ENCODE measurements at places on chromosomes 12 and 14.
A peak's percentile ranks its signal among the peaks of the same experiment; 100 is the strongest.

DNA sequence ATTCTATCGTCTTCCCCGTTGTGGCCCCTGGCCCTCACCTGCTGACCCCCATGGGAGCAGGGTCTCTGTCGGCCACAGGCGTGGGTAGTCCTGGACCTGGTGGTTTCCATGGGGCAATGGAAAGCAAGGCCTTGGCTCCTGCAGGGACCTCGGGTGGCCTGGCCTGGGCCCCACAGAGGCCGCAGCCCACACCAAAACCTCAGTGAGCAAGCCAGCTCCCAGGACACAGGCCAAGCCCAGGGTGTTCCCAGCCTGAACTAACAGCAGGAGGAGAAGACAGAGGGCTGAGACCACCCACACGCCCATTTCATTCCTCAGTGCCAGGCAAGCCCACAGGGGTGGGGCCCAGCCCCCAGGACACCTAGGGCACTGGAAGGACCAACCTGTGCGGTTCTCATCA is 16.9 kb downstream of the ABCB9 start:
- DNase-seq, result no peak

DNA sequence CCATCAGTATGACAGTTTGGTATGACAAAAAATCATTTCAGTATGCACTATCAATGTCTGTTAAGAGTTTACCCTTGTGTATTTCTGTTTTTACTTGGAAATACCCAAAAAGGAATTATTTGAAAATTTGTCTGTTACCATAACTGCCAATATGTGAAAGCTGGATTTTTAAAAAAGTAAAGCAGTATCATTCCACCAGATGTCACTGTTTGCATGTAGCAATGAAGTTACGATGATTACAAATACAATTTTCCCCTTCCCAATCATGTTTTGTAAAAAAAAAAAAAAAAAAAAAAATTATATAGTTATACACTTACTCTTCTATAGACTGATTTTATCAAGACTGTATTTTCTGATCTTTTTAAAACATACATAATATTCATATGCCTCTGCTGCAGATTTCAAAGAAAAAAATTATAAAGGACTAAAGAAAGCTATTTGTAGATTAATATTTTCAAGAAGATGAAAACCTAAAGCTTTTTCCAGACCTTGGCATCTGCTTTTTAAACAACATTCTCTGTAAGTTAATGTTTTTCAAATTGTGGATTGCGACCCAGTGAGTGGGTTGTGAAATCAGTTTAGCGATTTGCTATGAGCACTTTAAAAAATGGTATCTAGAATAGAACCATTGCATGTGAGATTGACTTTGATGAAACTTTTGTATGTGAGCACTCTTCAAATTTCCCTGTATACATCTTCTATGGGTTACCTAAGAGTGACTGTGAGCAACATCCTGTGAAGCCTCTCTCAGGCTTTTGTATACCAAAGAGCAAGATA is 114.2 kb downstream of the TTC6 start:
- DNase-seq, result peak; percentile 5

- no peak for DNase-seq
These were observed 36.6 kb downstream of the GPR135 start for GRCh38 chr14:59428581-59429012.

DNA sequence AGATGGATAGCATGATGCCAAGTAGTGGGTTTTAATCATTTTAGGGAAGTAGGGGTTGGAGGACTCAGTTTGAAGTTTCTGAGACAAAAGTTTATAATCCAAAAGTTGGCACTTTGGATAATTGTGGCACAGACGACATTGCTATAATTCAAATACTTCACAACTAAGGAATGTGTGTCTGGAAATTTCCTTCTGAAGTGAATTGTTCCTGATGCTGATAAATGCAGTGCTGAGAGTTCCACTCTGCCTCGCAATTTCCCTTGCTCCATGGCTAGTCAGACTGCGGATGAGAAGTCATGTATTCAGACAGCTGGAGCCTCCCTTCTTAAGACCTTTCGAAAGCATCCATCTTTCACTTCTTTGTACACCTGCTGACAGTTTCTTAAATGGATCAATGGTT is 393.3 kb upstream of the PRICKLE1 start:
- DNase-seq, result no peak

GRCh38 chr12:80293759-80294158 is 150.3 kb upstream of the PTPRQ start:
- DNase-seq, result peak; percentile 27

DNA sequence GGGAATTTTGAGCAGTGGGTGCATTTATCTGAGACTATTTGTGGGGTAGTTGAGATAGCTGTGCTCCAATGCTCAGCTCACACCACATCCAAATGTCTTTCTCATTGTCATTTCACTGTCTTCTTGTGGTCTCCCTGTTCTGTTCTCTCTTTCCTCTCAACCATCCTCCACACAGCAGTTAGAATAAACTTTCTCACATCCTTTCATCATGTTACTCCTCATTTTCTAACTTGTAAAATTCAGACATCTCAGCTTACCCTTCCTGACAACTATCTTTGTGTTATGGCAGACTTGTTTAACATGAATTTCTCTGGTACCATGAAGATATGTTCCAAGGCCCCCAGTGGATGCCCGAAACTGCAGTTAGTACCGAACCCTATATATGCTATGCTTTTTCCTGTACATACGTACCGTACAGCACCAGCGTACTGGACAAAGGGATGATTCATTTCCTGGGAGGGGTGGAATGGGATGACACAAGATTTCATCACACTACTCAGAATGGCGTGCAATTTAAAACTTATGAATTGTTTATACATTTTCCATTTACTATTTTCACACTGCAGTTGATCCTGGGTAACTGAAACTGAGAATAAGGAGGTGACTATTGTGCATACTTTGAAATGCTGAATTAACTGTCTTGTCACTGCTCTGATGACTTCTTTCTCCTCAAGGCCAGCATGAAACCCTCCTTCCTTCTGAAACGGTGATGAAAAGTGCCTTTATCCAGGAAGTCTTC is 177.1 kb upstream of the SLC38A2 start:
- no peak for DNase-seq

GRCh38 chr14:68401317-68401716 is 391.6 kb downstream of the ZFP36L1 start:
- no peak for DNase-seq

DNA sequence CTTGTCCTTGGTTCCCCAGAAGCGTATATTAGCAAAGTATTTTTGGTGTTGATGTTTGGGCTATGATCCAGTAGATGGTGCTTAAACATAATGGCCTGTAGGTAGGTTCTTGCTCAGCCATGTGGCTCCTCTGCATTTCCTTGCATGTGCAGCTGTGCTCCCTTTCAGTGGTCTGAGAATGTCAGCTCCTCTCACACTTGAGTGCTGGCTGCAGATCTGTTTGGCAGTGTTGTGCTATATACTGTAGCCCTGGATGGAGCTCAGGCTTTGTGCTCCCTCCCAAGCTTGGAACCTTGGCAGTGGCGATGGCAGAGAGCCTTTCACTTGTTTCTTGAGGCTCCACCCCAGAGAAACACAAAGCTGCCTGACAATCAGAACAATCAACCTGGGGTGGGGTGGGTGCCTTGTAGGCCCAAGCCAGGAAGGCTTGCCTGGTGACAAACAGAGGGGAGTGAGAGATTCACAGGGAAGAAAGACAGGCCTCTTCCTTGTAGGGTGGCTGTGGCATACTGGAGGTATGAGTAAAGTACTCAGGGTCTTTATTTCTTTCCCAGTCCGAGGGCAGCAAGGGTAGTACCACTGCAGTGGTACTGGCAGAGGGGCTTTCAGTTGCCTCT is 255.3 kb downstream of the RAD51B start:
- DNase-seq, result no peak

GRCh38 chr12:29858270-29858786 is 74.6 kb upstream of the TMTC1 start:
- no peak for DNase-seq

DNA sequence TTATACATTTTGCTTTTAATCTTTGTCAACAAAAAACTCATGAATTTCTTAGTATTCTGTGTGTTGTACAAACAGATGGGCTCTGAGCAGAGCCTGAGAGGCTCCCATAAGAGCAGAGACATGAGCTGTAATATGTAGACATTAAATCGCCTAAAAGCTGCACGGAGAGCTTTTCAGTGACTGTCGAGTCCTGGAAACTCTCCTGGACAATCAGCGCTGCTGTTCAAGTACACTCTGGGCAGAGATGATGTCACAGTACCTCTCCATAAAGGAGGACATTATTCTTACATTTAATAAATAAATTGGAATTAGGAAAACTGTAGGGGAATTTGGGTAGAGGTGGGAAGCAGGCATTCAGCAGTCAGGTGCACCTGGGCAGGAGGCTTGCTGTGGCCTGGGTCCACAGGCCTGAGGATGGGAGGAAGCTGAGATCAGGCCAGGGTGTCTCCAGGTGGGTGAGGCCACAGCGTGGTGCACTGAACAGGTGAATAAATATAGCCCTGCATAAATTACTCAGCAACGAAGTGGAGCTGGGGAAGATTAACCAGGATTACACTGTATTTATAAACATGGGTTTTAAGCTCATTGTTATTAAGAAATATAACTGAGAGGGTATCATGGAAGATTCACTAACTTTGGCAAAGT is 13.3 kb upstream of the TCL1A start:
- DNase-seq, result peak; percentile 28

DNA sequence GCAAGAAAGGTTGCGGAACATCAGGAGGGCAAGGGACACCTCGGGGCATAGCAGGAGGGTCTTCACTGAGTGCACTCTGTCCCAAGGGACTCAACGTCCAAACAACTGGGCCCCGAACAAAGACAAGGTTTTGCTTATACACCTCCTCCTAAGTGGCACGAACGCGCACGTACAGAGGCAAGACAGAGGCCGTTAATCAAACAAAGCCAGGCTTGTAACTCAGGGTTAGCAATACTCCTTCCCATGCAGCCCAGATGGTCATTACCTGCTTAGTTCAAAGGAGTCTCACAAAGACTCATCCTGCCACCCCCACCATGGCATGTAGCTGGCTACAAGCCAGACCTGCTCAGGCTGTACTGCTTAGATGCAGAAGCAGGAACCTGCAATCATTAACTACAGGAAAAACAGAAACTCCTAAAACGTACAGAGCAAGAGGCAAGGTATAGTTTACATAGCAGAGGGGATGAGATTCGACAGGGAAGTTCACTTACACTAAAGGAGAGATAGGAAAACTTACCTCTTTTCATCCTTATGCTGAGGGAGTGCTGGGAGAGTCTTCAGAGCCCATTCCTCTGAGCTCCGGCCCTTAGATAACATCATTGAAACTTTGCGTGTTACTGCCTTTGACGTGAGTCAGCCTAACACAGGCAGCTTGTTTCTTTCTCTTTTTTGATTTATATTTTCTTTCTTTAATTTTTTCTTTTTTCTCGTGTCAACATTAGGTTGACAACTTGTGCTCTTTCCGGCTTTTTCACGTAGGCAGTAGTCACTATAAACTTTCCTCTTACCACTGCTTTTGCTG is 1319.1 kb downstream of the TMEM121 start:
- DNase-seq, result peak; percentile 61

DNA sequence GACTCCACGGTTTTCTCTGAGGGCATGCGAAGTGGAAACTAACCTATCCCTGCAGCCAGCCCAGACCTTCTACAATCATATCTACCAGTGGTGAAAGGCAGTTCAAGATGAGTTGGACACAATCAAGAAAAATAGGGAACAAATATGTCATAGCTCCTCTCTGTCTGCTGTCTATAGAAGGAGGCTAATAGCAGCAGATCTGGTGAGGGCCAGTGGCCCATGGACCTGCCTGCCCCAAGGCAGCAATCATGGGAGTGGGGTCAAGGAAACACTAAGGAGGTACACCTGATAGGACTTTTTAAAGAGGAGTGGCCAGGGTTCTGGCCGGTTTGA is 149.5 kb downstream of the PRKCH start:
- no peak for DNase-seq

DNA sequence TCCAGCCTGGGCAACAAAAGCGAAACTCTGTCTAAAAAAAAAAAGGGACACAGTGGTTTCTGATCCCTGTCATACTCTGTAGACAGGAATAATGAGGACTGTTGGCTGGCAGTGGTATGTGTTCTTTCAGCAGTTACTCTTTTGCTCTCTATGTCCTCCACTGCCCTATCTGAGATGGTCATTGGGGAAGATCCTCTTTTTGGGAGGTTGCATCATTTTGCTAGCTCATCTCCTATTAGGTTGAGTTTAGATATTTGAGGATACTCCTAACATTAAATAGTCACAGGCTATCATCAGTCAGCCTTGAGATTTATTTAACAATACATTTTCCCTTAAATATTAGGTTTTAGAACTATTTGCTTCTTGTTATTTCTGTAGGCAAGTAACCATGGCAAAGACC is 5.9 kb upstream of the CCDC91 start:
- no peak for DNase-seq

- no peak for DNase-seq
These were observed 18.6 kb downstream of the CSRP2 start for GRCh38 chr12:76860256-76860655.

- peak; percentile 87 for DNase-seq
These were observed at the start of gene FGD4 for GRCh38 chr12:32399370-32400113. Gene FGD4 (plus strand): TSS chr12:32399558.

DNA sequence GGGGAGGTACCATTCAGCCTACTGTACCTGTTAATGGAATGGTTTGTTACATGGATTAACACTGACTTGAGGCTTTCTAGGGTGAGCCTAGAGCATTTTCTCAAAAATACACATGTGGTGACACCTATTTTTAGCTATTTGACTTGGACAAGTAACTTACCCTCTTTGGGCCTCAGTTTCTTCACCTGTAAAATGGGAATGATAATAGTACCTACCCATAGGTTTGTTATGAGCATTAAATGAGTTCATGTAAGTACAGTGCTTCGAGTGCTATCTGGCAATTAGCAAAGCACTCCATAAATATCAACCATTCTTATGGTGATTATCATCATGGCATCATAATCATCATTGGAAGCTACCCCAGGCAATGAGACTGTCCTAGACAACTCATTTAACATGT is 216.5 kb downstream of the CHST11 start:
- DNase-seq, result no peak

DNA sequence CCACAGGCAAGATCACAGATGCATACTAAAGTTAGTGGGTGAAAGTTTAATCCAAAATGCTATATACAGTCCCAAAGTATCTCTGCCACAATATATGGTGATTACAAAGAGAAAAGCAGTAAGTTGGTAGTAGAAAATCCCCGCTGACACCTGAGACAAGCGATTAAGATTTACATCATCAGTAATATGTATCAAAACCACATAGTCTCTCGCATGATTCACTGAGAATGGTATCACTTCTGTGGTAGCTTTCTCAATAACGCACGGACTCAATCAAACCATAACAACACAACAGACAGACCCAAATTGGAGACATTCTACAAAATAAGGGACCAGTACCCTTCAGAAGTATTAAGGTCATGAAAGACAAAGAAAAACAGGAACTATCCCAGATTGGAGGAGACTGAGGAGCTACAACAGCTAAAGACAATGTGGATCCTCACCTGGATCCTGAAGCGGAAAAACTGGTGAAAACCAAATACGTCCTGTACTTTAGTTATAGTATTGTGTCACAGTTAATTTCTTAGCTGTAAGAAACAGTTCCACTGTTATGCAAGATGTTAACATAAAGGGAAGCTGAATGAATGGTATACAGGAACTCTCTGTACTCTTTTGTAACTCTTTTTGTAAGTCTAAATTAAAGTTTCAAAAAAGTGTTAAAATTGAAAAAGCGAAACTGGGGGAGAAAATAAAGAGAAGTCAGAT is 51.0 kb downstream of the SPTLC2 start:
- DNase-seq, result no peak

GRCh38 chr14:91113829-91114078 is at the start of gene DGLUCY:
Gene DGLUCY (plus strand): TSS chr14:91114073. CDS start chr14:91160295, 46,222 bp downstream.
- DNase-seq, result peak; percentile 60

Measured in NCI-H1436 (cell line).